Stimulated activated CD4-positive, alpha-beta T cell treated with anti-CD3 and anti-CD28 coated beads, Interleukin-15, amount 100 ng/mL, for 1 hour (primary cell): ENCODE measurements at places on chromosomes 3 and 15.

- no peak for DNase-seq
Measured at GRCh38 chr3:188687389-188687788, 484.4 kb upstream of the TPRG1 start.

DNA sequence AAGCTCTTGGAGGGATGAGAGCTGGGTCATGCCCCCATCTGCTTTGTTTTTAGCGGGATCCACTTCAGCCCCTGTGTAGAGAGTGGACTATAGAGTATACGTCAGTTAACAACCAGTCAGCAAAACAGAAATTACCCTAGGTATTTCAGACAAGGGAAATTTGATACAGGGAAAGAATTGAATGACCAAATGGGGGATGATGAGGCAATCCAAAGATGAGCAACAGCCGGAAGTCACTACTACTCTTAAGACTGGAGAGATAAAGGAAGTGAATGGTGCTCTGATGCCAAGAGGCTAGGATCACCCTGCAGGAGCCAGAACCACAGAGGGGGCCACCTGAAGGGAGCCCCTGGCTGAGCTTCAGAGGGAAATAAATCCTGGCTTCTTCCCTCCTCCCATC is 1.7 kb upstream of the GPR62 start:
- DNase-seq = no peak

- DNase-seq = no peak
Measured at GRCh38 chr15:23422946-23423708, 23.9 kb downstream of the GOLGA6L2 start.

GRCh38 chr3:110758208-110758607 is 313.4 kb upstream of the NECTIN3 start:
- DNase-seq = no peak

- no peak for DNase-seq
Measured at GRCh38 chr3:45215466-45215865, 10.6 kb downstream of the TMEM158 start.

DNA sequence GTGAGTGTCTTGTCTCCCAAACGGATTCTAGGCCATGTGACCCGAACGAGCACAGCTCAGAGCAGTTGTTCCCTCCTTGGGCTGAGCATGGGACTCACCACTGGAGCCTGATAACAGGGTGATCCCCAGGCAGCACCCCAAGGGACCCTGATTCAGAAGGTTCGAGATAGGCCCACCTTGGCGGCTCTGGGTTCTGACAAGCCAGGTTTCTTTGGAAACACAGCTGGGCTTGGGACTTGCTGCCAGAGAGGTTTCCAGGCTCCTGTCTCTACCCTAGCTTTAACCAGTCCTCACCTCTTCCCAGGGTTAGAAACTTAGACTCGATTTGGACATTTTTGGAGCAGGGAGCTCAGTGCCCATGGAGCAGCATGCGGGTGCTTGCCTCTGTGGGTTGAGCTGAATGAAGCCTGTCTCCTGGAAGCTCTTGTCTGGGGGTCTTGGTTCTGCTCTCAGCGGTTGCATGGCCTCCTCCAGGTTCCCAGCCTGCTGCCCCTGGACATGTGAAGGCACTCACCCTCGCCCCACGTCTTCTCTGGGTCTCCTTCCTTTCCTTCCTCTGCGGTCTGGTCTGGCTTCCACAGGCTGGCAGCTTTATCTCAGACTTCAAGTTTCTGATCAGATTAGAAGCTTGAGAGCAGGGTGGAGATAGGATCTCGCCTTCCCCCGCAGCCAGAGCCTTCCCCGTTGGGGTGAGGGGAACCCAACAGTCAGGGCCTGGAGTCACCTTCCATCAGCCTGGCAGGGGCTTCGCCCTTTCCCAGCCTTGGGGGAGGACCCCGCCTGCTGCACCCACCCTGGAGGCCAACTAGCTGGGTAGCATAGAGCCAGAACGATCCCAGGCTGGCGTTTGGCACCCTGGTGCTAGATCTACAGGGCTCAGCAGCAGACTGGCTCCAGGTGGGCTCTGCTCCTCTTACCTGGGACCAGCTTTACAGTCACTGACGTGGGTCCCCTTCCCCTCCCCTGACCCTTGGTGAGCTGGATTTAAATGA is 21.0 kb downstream of the PAQR5 start:
- no peak for DNase-seq

DNA sequence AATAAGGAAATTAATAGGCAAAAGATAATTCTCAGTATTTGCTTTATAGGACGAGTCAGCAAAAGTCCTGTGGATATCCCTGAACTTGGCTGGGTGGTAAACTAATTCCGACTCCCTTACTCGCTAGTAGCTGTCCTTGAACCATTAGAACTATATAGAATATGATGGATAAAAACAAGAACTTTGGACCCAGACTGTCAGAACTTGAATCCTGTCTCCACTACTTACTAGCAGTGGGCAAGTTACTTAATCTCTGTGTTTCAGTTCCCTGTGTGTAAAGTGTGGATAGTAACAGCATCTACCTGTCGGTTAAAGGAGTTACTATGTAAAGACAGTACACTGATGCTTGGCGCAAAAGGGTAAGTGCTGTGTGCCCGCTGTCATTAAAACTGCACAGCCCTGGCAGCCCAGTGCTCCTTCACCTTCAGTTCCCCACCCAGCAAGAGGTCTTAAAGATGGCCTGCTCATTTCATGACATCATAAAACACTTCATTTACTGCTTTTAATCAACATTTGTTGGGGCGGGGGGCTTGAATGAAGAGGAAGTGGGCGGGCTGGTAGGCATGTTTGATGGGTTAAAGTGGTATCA is 7.3 kb downstream of the TPM1 start:
- DNase-seq = no peak

GRCh38 chr3:115836944-115837343 is 213.6 kb downstream of the GAP43 start:
- DNase-seq = no peak

DNA sequence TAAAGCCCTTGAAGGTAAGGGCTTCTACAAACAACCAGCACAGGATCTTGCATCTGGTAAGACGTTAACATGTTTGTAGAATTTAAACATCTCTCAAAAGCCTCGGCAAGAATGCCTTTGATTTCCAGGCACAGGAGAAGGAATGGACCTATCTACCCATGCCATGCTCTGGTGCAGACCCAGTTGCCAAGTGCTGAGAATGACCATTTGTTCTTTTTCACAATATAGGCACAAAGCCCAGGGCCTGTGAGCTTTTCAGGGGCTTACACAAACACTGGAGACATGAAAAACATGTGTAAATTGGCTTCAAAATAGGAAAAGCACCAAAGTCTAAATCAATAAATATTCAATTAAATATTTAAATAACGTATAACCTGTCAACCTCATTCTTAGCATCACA is 266.9 kb upstream of the TTC14 start:
- no peak for DNase-seq

DNA sequence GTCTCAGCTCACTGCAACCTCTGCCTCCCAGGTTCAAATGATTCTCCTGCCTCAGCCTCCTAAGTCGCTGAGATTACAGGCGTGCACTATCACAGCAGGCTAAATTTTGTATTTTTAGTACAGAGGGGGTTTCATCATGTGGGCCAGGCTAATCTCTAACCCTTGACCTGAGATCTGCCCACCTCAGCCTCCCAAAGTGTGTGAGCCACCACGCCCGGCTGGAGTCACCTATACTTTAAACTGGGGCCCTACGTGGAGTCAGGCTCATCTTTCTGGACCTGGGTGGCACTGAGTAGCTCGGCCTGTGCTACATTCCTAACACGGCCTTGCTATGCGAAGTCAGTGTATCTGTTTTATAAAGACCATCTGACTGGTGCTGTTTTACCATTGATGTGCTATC is 5.8 kb downstream of the GPR171 start:
- DNase-seq = no peak

DNA sequence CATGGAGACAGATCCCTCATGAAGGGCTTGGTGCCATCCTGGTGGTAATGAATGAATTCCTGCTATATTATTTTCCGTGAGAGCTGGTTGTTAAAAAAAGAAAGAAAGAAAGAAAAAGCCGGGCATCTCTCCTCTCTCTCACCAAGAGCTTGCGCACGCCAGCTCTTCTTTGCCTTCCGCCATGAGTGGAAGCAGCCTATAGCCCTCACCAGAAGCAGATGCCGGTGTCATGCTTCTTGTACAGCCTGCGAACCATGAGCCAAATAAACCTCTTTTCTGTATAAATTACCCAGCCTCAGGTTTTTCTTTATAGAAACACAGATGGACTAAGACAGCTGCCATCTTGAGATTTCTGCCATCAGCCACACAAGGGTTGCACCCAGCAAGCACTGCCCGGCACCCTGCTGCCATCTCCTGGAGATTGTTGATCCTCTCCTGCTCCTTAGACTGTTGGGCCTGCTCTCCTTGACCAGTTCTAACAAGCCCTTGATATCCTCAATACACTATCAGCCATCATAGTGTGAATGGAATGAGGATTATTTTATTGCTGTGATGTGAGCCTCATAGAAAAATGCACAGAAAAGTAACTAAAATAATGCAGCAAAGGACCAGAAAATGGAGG is 3.5 kb upstream of the AHSG start:
- DNase-seq = no peak

GRCh38 chr3:177827511-177828207 is 630.4 kb upstream of the TBL1XR1 start:
- DNase-seq = no peak

DNA sequence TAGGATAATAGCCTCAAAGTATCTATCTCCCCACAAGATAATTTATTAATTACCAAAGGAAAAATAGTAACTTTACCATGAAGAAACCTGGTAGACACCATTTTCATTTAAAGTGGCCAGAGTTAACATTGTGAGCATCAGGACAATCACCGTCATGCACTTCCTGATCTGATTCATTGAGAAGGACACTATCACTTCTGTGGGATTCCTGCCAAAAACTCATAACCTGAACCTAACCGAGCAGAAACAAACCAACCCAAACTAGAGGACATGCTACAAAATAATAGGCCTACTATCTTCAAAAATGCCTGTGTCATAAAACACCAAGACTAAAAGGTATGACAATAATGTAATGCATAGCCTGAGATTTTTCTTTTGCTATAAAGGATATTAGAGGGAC is 39.0 kb downstream of the FSIP1 start:
- DNase-seq = no peak

DNA sequence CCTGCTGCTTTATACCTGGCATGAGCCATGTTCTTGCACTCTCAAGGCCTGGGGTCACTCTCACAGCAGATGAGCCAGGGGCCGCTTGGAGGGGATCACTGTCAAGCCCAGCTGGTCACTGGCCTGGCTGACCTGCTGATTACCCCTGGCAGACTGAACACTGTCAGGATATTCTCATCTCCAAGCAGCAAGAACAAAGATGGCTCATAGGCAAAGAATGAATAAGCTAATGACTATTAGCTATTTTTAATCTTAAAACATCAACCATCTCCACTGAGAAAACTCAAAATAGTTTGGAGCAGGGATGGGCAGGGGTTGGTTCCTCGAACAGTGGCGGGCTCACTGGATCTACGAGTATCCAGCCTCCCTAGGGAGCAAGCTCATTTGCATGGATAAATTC is 64.4 kb upstream of the ACAN start:
- no peak for DNase-seq

DNA sequence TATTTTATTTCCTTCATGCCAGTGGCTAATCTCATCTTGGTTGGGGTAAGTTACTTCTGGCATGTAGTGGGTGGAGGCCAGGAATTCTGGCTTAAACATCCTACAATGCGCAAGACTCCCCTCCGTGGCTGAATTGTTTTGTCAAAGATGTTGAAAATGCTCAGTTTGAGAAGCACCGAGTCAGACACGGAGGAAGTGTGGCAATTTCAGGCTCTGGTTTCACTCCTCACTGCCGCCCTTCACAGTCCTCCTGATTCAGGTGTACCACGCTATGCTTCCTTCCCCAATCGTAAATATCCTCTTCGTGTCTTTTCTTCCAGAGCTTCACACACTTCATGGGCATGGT is 150.7 kb downstream of the OPA1 start:
- no peak for DNase-seq

DNA sequence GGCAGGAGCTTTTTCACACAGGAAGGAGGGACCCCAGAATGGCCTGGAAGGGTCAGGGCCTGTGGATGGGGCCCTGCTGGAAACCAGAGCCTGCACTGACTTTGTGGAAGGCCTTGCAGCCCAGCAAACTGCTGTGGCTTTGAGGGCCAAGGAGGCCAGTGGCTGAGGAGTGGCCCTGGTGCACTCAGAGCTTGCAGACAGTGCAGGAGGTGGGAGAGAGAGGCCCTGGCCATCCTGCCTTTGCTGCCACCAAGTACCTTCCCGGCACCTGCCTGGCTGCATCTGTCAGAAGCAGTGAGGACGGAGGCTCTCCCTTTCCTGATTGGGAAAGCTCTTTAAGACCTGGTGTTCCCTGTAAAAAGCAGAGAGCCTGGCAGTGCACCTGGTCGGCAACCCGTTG is 6.4 kb downstream of the PSTPIP1 start:
- no peak for DNase-seq

DNA sequence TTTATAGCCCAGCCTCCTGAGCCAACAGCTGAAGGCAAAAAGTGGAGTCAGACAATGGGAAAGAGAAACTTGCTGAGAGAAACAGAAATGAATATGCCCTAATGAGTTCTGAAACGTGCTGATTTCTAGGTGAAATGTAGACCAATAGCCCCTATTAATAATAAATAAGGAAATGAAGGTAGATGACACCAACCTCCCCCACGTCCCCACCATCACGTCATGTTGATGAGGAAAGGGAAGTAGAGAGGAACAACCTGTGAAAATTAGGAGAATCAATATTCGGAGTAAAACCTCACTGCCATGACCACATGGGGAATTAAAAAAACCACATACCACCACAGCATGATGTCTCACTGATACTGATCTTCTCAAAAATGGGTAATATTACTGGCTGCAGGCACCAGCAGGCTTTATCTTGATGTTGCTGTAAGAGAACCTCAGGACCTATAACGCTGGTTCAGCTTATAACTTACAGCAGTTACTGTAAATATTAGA is 64.0 kb downstream of the KAT2B start:
- no peak for DNase-seq

GRCh38 chr15:49225572-49226281 is 55.7 kb downstream of the GALK2 start:
- no peak for DNase-seq
